ENCODE measurements at places on chromosomes 1 and 21. TPM values are rescaled to one million over a fixed set of nuclear protein-coding genes. Genes with fewer than 3 reads are reported as not detected.

SYPL2 gene
- not detected for total RNA-seq

CTH gene
- 2.2 TPM for total RNA-seq

SLAMF1 gene
- not detected for total RNA-seq

CD244 gene
- total RNA-seq, result not detected

CDA gene
- not detected for total RNA-seq

GRCh38 chr1:244341455-244342450 is 110.0 kb downstream of the ADSS2 start:
- peak; percentile 70 for DNase-seq

DNA sequence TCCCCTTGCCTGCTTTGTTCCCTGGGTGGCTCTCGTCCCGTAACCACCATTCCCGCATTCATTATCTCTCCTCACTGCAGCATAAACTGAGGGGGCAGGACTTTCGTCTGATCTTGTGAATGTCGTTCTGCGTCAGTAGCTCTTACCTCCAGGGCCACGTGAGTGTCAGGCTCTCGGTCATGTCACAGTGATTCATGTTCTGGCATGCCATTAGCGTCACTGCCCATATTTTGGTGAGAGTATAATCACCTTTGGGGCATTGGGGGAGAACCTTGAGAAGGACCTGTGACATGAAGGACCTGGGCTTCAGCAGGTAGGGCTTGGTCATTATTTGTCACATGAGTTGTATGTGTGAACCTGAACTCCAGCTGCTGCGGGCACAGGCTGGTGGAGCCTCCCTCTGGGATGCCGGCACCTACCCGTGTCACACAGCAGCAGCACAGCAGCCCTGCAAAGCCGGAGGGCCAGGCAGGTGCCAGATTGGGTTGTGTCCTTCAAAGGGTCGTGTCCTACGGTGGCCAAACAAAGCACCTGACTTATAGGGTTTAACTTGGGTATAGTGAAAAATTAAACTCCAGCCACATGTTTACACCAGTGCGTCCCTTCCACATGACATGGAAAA is 68.5 kb downstream of the BACE2 start:
- no peak for DNase-seq

GRCh38 chr1:62058956-62059355 is 135.7 kb upstream of the L1TD1 start:
- DNase-seq, result no peak
